ENCODE measurements at places on chromosomes 6 and 20.
A peak's percentile ranks its signal among the peaks of the same experiment; 100 is the strongest.

DNA sequence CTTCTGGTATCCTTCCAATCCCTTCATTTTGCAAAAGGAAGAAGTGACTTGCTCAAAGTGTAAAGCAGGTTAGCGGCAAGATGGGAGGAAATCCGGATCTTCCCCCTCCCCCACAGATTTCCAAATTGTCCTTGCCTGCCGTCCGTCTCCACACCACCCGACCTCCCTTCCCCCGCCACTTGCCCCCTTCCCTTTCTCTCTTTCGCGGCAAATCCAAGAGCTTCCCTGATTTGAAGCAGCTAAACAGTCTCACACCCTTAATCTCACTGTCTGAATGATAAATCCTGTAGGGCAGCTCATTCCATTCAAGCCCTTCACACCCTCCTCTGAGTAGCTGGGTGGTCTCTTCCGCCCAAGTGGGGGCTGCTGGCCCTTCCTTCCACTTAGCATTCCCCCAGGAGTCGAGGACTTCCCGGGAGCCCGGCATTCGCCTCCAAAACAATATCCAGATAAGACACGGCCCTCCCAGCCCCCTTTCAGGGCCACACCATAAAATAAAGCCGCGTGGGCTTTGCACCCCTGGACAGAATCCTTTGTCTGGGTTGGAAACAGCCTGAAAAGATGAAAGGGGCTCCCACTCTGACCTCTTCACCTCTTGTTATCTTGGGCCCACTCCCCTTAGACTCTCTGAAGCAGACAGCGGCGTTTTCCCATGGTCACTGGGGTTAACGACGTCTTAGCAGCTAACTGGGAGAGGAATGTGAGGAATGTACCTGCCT, 44.0 kb upstream of the PIM1 start:
- no peak for DNase-seq

GRCh38 chr6:105550955-105551620, 148.2 kb upstream of the PREP start:
- DNase-seq: no peak

DNA sequence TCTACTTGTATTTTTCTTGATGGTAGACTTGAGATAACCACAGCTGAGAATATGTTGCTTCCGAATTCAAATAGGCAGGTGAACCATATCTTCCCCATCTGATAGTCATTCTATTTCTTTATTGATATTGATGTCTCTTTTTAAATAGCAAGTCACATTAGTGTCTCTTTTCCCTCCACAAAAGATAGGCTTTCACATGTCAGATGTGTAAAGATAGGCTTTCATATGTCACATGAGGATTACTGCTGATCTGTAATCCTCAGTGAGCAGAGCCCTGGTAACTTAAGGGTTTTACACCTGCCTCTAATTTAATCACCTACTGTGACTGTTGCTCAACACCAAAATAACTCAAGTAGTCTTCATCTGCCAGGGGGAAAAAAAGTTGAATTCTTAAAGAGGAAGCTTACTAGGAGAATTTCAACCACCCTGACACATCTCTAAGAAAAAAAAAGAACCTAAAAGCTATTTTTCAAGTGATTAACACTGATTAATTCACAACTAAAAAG, 45.3 kb upstream of the TRDN start:
- DNase-seq: no peak

GRCh38 chr6:130964289-130964688, 98.8 kb downstream of the EPB41L2 start:
- no peak for DNase-seq

DNA sequence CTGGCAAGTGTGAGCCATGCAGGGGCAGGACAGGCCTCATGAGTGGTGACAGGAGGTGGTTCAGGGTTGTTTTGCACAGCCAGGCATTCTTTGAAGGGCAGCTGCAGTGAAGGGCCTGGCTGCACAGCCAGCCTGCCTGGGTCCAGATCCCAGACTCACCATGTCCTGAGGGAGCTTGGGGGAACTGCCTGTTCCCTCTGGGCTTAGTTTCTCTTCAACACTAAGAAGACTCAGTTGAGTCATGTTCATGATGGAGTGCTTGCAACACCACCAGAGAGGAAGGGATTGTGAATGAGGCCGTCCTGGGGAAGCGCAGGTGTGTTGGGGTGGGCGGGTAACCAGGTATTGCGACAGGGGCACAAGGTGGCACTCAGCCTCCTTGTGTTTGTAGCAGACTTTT, 102.4 kb downstream of the CDH26 start:
- DNase-seq: no peak

DNA sequence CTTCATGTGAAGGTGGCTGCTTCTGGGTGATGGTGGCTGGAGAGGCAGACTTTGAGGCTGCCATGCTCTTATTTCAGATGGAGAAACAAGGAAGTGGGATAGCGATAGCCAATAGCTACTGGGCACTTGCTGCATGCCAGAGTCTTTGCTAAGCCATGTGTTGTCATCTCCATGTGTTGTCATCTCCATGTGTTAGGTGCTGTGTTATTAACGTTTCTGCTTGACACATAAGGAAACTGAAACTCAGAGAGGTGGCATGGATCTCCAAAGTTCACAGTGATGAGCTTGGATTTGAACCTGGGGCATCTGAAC, 16.9 kb downstream of the KIAA1755 start:
- no peak for DNase-seq

DNA sequence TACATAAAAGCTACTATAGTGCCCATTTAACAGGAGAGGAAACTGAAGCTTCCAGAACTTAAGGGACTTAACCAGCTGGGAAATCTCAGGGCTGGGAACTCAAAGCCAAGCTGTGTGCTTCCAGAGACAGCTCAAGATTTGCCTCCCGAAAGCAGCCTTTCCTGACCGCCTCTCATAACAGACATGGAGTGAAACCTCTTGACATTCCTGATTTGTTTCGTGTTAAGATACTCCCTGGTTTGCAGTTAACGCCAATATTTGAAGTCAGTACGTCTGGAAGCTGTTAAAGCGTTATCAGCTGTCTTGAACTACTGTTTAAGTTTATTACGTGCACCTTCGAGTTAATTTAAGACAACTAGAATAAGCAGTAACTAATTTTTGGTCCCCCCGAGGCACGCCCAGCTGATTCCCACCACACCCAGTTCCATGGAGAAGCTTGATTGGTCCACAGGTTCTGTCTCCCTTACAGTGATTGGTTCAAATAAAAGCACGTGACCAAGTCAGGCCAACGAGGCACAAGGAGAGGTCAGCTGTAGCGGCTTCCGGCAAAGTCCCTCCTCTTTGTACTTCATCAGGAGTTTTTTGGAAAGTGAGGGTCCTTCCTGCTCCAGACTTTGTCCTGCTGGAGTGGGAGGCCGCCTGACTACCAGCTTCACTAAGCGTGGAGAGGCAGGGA, 8.9 kb upstream of the TCP11 start:
- DNase-seq: no peak

DNA sequence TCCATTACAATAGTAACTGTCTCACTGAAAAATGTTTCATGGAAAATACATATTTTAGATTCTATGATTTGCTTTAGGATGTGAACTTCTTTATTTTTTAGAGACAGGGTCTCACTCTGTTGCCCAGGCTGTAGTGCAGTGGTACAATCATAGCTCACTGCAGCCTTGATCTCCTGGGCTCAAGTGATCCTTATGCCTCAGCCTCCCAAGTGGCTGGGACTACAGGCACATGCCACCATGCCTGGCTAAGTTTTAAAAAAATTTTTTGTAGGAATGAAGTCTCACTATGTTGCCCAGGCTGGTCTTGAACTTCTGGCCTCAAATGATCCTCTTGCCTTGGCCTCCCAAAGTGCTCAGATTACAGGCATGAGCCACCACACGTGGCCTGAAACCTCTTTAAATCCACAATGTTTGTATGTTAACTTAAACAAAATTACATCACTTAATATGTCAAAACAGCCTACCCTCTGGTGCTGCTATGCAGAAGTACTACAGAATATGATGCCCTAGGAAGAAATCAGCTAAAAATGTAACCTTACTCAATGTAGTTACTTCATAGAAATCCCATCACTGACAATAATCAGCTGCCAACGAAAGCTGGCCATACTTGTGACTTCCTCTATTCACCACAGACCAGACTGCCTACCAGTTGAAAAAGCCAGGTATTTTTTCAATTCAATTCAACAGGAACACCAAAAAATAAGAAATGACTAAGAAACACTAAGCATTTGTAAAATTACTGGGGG, 17.6 kb downstream of the EEF1A1 start:
- DNase-seq: no peak

GRCh38 chr20:58755062-58755697, 62.6 kb downstream of the NPEPL1 start:
- DNase-seq: no peak

GRCh38 chr20:17557675-17558006, 12.2 kb upstream of the DSTN start:
- peak; percentile 78 for DNase-seq

GRCh38 chr20:4918473-4918872, 82.8 kb downstream of the SLC23A2 start:
- DNase-seq: no peak

DNA sequence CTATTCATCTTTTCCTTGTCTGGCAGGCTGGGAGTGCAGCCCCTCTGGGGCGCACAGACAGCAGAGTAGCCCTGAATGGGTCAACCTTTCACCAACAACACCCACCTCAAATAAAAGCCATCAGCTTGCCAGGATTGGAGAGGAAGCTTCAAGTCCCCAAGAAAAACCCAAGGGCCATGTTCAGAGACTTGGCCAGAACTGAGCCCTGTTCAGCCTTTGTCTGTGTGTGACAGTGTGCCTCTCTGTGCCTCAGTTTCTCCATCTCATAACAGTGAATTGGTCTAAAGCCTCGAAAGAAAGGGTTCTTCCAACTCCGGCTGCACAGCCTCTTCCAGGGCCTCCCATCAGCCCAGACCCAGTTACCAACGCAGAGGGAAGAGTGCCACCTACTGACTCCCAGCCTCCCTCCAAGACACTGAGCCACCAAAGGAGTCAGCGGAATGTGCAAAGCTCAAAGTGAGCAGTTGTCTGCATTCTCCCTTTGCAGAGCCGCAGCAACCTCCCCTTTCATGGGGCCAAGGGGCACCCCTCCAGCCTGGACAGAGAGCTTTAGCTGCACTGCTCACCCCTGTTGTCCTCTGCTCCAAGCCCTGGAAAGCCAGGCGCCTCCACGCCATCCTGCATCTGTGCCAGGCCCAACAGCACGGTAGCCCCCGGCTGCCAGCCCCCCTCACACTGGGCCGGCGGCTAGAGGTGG, 82.7 kb upstream of the TOP1 start:
- DNase-seq: no peak

DNA sequence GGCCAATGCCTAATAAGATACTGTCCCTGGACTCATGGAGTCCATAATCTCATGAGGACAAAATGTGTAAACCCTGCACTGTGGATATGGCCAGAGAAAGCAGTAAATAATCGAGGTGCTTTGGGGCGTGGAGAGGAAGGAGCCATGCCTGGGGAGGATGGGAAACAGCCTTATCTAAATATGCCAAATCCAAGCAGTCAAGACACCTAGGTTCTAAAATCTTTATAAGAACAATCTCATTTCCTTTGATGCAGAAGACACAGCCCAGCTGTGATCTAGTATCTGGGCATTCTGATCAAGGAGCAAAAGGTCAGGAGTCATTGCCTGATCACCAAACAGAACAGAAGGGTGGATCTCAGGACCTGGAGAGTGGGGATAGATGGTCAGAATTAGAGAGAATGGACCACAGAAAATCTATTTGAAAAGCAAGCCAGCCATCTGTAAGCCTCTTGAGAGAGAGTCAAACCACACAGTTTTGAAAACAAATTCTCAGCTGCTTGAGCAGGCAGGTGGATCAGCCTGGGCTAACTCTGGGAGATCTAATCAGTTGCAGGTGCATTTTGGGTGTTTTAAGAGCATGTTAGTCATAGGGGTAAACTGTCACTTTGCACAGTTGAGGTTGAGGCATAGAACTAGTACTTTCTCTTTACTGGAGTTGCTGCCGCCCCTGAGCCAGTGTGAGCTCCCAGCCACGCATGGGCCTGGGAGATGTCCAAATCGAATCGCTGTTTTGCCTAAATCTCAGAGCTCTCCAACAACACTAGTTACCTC, 130.8 kb upstream of the TNFAIP3 start:
- DNase-seq: no peak

DNA sequence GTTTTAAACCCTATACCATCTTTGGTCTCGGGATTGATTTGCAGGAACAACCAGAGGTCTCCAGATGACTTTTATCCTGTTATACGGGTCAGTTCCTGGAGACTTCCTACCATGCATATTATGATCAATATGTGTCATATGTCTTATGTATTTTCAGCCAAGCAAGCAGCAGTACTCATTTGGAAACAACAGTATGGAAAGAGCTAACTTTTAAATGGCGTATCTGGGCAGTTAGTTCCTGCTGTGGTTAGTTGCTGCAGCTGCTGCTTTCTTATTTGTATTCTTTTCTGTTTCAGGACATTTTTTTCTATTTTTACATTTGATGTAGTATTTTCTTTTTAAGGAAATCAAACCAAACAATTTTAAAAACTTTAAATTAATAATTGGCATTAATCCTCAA, 207.5 kb downstream of the MANEA start:
- DNase-seq: no peak
